ENCODE measurements at places on chromosomes 13 and 19. TPM values are rescaled to one million over a fixed set of nuclear protein-coding genes. Genes with fewer than 3 reads are reported as not detected.

The KIR2DL1 gene
- total RNA-seq: not detected

The ZNF491 gene
- 2.2 TPM for total RNA-seq

The C1QTNF9B gene
- not detected for total RNA-seq

DNA sequence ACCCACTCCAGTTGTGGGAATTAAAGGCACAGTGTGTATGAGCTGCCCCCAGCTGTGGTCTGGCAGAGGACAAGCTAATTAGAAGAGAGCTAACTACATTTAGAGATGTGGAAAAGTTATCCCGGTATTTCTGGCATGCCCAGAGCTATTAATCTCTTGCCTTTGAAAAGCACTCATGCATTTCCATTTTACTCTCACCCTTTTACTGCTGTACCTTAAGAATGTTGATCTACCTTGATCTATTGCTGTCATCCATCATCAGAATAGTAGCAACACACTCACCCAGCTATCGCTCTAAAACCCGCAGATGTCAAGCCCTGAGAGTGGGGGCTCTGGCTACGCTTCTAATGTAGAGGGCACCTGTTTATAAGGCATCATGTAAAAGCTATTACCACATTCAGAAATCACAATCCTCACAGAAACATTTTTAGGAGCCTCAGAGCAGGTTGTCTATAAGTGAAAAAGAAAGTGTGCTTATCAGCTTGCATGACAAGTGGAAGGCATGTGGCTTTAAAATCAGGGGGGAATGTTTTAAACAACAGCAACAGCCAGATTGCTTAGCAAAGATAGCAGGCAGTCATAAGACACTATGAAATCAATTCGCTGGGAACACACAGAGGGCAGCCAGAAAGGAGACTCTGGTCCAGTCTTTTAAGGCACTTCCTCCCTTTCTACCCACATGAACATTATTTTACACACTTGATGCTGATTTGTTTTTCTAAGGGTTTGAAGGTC is 224.2 kb upstream of the IRS2 start:
- H3K27me3 ChIP-seq: no peaks in the 10 kb centered on the region
- DNase-seq: no peak
- no peaks in the 10 kb centered on the region for H3K36me3 ChIP-seq
- H3K4me1 ChIP-seq: no peaks in the 10 kb centered on the region

GRCh38 chr19:45462174-45462573 is 5.6 kb upstream of the FOSB start:
- H3K4me1 ChIP-seq: peaks cover 40% of the 10 kb centered on the region
- DNase-seq: no peak
- peaks cover 10% of the 10 kb centered on the region for H3K27me3 ChIP-seq
- H3K27ac ChIP-seq: no peak overlapping the region
- no peaks in the 10 kb centered on the region for H3K36me3 ChIP-seq

DNA sequence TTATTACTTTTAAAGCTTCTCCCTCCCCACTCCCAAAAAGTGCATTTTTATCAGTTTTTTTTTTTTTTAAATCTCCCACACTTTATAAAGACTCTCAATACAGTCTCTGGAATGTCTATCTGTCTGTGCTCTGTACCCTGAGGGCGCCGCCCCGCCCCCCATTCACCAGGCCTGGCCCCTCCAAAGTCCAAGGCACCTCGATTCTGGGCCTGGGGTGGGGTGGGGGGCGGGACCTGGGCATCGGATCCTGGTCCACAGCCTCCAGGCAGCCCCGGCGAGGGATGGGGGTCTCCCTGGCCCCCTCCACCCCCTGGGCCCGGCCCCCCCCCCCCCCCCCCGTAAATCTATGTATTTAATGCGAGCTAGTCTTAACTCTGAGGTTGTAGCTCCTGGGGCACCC is 23.3 kb downstream of the ZBTB7A start:
- DNase-seq: no peak
- H3K36me3 ChIP-seq: peaks cover 10% of the 10 kb centered on the region
- no peaks in the 10 kb centered on the region for H3K27me3 ChIP-seq
- no peak overlapping the region for H3K27ac ChIP-seq

- H3K27me3 ChIP-seq: no peaks in the 10 kb centered on the region
- 0 out of 2 replicates have a peak, but pooled peaks cover 5% of the 10 kb centered on the region for H3K4me1 ChIP-seq
- DNase-seq: peak; percentile 7
Measured at GRCh38 chr13:32334671-32335070, 19.4 kb downstream of the BRCA2 start.
